ENCODE measurements at places on chromosomes 1 and 21. TPM values are rescaled to one million over a fixed set of nuclear protein-coding genes. Genes with fewer than 3 reads are reported as not detected.

- DNase-seq, result no peak
Observed at GRCh38 chr1:159675046-159675445, 39.3 kb downstream of the CRP start.

DNA sequence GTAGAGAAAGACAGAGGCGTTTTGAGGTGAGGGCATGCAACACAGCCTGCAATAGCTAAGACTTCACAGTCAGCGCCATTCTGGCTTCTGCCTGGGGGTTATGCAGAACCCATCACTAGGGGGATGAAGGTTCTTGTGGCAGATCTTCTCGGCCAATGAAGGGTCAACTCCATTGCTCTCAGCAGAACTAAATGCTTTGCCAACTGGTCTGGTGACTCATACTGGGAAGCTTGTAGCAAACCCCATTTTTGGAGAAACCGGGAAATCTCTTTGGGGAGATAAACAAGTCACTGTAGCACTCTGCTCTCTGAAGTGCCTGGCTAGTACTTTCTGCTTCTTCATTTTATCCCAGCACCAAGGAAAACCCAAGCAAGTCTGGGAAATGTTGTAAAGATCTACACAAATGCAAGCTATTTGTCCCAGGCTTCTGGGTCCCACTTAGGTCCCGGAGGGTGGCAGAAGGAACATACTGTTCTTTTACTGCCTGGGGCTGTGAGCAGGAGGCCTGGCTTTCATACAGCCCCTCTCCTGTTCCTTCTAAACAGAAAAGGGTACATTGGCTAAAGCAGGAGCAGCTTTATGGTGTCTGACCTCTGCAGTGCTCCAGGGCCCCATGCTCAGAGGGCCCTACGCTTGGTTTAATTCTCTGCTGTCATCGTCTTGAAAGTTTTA is 28.8 kb downstream of the SHISA4 start:
- peak; percentile 70 for DNase-seq

The GRHL3 gene
- not detected for total RNA-seq

DNA sequence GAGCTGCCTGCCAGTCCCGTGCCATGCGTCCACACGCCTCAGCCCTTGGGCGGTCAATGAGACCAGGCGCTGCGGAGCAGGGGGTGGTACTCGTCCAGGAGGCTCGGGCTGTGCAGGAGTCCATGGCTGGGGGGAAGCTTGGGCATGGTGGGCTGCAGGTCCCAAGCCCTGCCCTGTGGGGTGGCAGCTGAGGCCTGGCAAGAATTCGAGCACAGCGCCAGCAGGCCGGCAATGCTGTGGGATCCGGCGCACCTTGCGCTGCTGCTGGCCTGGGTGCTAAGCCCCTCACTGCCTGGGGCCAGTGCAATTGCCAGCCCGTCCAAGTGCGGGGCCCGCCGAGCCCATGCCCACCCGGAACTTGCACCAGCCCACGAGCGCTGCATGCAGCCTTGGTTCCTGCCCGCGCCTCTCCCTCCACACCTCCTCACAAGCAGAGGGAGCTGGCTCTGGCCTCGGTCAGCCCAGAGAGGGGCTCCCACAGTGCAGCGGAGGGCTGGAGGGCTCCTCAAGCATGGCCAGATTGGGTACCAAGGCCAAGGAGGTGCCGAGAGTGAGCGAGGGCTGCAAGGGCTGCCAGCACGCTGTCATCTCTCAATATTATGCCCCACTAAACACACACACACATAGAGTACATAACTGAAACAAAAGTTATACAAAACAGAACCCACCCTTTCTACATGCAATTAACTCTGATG is 307.7 kb downstream of the LMO4 start:
- DNase-seq, result no peak

The ZNF697 gene
- total RNA-seq, result 9.0 TPM

The MEF2D gene
- total RNA-seq, result 84.9 TPM
